ENCODE measurements at places on chromosomes 1 and 21.

DNA sequence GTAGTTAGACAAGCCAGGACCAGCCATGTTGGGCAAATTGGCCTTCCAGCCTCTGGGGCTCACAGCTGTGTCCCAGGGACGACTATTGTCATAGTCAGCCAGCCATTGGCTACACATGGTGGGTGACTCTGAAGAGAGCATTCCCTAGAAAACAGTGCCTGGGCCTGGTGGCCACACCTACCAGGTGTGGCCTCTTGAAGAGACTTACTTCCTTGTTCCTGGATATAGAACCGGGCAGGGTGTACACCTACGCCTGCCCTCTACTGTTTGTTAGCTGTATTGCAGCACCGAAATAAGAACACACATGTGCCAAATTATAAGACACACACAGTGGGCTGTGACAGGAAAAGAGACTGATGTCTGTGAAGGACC lies 134.6 kb upstream of the ARHGEF16 start:
- DNase-seq: no peak

GRCh38 chr1:59506952-59507351 lies 210.1 kb downstream of the FGGY start:
- peak; percentile 51 for DNase-seq

GRCh38 chr1:28258628-28259251 lies 578 bp upstream of the SESN2 start:
- no peak for DNase-seq

- DNase-seq: no peak
Measured at GRCh38 chr1:27689423-27690173, 17.6 kb upstream of the IFI6 start.

GRCh38 chr1:177891809-177892208 lies 78.0 kb downstream of the SEC16B start:
- DNase-seq: no peak

DNA sequence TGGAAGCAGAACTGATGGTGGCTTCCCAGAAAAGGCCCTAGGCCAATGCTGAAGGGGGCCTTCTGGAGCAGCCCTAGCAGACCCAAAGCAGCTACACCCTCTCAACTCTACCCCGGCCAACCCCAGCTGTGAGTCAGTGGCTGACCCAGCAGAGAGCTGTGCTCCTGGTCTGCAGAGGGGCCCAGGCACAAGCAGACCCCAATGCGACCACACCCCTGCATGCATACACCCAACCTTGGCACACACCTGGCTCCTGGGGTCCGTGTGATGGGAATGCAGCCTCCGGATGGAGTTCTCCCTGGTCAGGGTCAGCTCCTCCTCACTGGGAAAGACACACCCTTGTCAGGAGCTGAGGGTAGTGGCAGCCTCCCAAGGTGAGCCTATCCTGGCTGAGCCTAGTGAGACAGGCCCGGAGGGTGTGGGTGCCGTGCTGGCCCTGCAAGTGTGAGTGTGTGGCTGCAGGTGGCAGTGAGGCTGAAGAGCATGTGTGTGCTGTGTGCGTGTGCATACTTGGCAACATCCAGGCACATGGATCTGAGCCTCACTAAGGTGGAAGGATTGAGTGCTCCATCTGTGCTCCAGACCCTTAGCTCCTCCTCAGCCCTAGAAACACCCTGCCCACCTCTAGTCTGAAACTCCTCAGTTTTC lies 3.9 kb upstream of the ARHGAP30 start:
- DNase-seq: no peak

GRCh38 chr1:34362949-34363348 lies 186.2 kb downstream of the C1orf94 start:
- DNase-seq: no peak

DNA sequence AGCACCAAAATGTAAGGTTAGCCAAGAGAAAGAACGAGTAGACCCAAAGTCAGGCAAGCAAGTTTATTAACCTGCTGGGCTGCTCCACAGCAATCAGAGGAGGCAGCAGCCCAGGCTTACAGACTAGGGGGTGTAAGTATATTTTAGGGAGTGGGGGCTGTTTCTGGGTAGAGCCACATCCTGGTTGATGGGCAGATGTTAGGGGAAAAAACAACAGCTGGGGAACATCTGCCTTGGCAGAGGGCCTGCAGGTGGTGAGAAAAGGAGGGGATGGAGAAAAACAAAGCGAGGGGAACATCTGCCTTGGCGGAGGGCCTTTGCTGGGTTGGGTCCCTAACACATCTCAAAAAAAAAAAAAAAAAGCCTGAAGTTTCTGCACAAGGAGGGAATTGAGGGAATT lies 9.7 kb upstream of the ZBTB48 start:
- DNase-seq: no peak

GRCh38 chr21:29827236-29827635 lies 112.6 kb downstream of the GRIK1 start:
- no peak for DNase-seq

Measured in CD4-positive, alpha-beta T cell treated with Interleukin-15 for 1 hour (primary cell).